ENCODE measurements at places on chromosomes 13 and 19.

GRCh38 chr13:110055089-110055488 lies 251.9 kb downstream of the COL4A1 start:
- no peak for DNase-seq

GRCh38 chr19:54556194-54556593 lies 17.4 kb upstream of the LILRA2 start:
- DNase-seq = no peak

- no peak for DNase-seq
Observed at GRCh38 chr13:76330761-76331160, 555.4 kb downstream of the KCTD12 start.

DNA sequence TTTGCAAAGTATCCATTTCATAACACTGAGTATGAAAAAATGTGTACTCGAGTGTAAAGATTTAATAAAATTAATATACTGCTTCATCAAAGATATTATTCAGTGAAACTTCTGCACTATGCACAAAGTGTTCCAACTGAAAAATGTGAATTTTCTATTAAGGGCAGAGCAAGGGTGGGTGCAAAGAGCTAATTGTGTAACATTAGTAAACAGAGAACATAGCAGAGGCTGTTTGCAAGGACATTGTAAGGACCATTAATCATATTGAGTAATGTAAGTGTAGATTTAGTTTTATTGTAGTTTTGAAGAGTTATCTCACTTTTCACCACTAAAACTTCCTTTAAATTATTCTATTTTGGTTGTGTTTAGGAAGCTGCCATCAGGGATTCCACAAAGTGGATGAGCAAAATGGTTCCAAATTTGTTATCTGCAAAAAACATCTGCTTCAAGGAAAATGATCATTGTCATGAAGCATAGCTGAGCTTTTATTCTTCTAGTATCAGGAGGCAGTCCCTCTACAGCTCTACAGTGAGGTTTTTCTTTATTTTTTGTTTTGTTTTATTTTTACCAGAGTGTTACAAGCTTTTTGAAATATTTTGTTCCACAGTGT lies 1375.4 kb downstream of the SLITRK1 start:
- no peak for DNase-seq

GRCh38 chr19:6528544-6529121 lies 2.2 kb upstream of the TNFSF9 start:
- no peak for DNase-seq

- no peak for DNase-seq
Observed at GRCh38 chr19:49689133-49690078, at the start of gene ADM5. ADM5 (plus strand) TSS chr19:49689594; CDS start chr19:49689838, 244 bp downstream.

GRCh38 chr13:110446575-110446890 lies 115.0 kb downstream of the RAB20 start:
- no peak for DNase-seq

GRCh38 chr19:38720559-38721236 lies 23.6 kb downstream of the CAPN12 start:
- no peak for DNase-seq

GRCh38 chr13:101210774-101211173 lies 205.5 kb downstream of the NALCN start:
- no peak for DNase-seq

DNA sequence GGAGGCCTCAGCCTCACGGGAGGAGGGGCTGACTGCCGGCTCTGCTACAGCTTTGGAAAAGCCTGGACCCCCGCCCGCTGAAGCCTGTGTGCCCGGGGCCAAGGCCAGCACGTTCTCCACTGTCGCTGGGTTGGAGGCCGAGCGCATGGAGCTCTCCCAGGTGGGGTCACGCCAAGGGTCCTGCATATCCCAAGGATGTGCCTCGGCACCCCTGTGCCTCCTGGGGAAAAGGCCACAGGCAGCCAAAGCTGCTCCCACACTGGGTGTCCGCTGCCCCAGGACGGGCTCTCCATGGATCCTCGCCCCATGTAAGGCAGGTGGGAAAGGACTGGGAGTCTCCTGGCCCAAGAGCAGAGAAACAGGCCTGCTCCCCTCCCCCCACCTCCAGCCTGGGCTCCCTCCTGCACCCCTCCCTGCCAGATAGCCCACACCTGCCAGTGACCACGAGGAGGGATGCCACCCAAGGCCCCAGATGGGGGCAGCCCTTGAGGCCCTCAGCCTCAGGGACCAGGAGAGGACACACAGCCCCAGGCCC lies 64.0 kb downstream of the MLLT1 start:
- DNase-seq = no peak

GRCh38 chr19:31037286-31037980 lies 311.8 kb downstream of the TSHZ3 start:
- no peak for DNase-seq

DNA sequence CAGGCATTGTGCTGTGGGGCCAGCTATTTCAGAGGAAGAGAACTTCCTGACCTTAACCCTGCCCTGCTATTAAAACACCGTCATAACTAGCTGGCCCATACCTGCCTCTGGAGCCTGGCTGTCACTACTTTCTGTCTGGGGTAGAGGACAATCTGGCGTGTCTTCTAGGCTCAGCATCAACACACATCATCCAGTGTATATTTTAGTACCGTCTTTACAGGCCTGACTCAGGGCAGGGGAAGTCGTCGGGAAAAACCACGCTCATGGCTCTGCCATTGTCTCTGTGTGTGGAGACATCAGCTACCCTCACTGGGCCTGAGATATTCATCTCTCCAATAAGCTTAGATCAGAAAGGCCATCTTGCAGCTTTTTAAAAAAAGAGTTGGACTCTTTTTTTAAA lies 151.1 kb downstream of the KATNAL1 start:
- DNase-seq = no peak

DNA sequence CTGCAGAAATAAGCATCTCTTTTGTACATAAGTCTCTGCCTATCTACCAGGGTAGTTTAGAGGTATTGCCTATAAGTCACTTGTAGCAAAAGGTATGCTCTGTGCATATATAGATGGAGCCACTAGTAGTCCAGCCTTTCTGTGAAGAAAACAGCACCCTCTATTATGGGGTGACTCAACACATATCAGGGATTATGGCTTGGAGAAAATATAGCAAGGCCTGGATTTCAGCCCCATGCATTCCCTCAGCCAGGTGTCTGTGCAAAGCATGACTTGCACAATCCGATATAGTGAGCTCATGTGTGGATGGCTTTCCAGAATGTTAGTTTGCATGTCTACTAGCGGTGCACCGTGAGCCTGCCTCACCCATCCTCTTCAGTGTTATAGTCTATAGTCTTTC lies 13.4 kb upstream of the NALCN start:
- DNase-seq = no peak

DNA sequence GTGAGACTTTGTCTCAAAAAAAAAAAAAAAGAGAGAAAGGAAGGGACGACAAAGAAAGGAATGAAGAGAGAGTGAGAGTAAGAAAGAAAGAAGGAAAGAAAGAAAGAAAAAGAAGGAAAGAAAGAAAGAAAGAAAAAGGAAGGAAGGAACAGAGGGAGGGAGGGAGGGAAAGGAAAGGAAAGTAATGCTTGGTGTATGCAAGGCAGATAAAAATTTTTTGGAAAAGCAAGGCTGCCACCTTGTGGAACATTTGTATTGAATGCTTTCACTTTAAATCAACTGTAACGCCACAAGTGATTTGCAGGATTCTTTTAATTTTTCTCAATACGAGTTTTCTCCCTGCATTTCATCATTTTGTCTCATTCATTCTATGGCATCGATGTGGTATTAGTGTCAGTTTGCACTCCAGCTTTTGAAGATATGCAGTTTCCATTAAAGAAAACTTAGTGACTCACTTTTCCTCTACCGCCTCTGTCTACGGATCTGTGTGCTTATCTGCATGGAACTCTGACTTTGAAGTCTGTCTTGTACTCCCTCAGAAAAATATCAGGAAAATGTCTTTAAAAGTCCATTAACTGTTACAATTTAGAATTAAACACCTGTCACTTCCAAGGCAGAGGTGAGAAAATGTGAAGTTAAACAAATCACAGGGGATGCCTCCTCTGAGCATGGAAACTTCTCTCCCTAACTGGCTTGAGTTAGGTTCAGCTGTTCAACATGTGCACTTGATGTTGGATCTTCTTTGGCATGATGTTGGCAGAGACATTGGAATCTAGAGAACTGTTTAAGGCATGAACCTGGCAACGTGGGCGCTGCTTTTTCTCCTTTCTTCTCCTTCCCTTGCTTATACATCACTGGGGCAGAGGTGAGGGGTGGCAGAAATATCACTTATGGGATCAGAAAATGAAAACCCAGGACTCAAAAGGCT lies 20.0 kb upstream of the ZDHHC20 start:
- peak; percentile 46 for DNase-seq

- no peak for DNase-seq
Observed at GRCh38 chr13:75541287-75541686, 3.6 kb upstream of the COMMD6 start.

- DNase-seq = no peak
Observed at GRCh38 chr19:50328224-50328872, 829 bp downstream of the KCNC3 start.

DNA sequence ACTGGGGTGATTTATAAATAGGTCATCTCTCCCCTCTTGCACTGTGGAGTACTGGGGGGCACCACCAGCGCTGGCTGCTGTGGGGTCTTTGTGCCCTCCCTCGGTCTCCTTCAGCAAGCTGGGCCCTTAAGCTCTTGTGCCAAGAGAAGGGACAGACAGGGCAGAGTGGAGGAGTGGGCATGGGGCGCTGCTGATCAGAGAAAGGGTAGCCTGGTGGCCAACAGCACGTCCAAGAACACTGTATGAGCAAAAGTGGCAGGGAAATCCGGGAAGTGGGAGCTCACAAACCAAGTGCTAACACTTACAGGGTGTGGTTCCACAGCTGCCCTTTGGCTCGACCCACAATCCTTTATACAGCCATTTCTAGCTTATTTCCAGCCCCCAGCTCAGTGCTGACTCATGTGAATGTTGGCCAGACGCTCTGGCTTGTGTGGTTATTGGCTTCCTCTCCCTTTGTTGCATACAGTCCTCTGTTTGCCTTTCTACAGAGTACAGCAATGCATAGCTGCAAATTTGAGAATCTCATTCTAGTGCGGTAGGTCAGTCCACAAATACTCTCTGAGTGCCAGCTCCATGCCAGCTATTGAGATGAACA lies 298.8 kb downstream of the SHISA2 start:
- no peak for DNase-seq

GRCh38 chr13:40916207-40916998 lies 102.7 kb downstream of the ELF1 start:
- DNase-seq = no peak

- DNase-seq = peak; percentile 75
Observed at GRCh38 chr19:11197291-11198174, at the start of gene KANK2. KANK2 (minus strand) TSS chr19:11197545; CDS start chr19:11194511, 3,034 bp downstream.

DNA sequence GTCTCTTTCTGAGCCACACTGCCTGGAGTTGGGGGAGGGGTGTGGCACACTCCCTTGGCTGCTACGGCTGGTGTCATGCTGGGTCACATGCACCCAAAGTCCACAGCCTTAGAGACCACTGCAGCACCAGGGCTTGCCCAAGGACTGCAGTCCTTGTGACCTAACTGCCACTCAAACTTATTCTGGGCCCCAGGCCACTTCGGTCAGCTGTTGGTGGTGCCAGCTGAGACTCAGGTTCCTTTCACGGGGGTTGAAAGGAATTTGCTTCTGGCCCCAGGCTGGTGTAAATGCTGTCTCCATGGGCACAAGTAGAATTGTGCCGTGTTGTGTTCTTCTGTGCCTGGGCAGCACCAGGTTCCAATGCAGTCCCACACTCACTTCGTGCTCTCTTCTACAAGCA lies 9.5 kb upstream of the VN1R1 start:
- no peak for DNase-seq

GRCh38 chr13:73419186-73419585 lies 360.4 kb downstream of the KLF5 start:
- DNase-seq = no peak

GRCh38 chr13:113869263-113869662 lies 5.4 kb upstream of the GAS6 start:
- no peak for DNase-seq

DNA sequence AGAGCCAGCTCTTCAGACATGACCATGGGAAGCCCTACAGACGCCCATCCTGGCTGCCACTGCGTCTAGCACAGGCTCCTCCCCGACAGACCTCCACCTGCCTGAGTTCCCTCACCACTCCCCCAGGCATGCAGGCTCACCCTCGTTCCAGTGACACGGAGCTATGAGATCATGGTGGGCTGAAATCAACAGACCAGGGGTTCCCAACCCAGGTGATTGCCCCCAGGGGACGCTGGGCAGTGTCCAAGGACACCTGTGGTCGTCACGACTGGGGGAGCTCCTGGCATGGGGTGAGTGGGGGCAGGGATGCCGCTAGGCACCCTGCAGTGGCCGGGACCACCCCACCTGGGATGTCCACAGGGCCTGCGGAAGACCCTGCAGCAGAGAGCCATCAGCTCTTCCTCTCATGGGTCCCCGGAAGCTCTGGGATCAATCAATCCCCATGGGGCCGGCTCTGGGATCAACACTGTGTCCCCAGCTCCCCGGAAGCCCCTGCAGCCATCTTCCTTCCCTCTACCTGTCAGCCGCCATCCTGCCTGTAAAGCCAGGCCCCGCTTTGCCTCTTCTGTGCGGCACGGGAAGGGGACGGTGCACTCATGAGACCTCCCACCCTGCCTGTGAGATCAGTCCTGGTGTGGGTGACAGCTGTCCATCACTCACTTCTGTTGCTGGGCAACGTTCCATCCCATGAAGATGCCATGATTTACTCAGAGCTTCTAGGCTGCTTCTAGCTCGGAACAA lies 12.8 kb upstream of the MADCAM1 start:
- DNase-seq = no peak

GRCh38 chr19:8144273-8144995 lies 5.0 kb downstream of the FBN3 start:
- DNase-seq = no peak

DNA sequence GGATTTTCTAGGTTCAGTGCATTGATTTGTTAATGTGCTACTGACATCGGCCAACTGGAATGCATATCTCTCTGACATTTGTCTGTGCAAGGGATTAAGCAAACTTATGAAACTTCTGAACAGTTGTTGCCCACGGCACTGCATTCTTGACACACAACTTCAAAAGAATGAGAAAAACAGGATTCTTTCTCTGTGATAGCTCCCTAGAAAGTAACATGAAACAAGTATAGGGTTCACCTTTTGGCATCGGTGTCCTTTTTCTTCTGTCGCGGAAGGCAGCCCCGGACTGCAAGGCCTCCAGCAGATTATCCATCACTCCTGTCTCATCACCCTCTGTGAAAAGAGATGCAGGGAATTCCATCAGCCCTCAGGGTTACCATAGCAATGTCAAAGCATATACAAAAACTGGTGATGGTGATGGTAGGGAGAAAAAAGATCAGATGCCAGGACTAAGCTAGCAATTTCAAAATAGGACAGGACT lies 389.2 kb downstream of the DIAPH3 start:
- DNase-seq = no peak

DNA sequence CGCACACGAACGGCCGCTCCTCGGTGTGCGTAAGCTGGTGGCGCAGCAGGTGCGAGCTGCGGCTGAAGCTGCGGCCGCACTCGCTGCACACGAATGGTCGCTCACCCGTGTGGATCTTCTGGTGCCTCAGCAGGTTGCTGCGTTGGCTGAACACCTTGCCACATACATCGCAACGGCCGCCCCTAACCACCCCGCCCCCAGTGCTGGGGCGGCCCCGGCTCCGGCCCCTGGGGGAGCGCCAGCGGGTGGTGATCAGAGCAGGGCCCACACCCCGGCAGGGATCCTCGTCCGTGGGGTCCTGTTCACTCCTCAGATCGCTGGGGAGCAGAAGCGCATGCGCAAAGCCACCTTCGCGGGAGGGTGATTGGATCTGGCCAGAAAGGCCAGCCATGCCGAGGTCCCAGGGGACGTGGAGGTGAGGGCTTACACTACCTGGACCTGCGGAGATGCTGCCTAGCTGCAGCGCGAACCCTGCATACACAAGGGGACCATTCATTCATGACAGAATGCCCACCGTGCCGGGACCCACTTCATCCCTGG lies 4.7 kb upstream of the UBE2M start:
- no peak for DNase-seq
